ENCODE measurements at places on chromosomes 5 and 9. TPM values are rescaled to one million over a fixed set of nuclear protein-coding genes. Genes with fewer than 3 reads are reported as not detected.

- no peak for DNase-seq
Measured at GRCh38 chr9:93952784-93953495, 2.2 kb downstream of the BARX1 start.

GRCh38 chr9:118009614-118010013, 305.4 kb downstream of the TLR4 start:
- DNase-seq = no peak

DNA sequence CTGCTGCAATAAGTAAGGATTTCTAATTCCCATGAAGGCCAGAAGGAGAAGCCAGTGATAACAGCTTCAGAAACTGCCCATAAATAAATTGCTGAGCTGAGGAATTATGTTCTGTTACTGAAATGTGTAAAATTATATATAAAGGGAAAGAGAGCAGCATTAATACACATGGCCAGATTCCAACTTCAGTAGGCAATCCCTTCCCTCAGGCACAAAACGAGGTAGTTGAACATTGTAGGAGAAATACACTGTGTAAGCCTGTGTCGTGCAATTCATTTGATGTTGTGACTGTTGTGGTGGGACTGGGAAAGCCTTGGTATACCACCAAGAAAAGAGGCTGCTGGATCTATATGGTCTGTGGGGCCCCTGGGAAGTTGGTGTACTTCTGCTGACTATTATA, 192.9 kb downstream of the WDR70 start:
- no peak for DNase-seq

- no peak for DNase-seq
Measured at GRCh38 chr5:21810737-21811316, 1042.3 kb downstream of the CDH12 start.

GRCh38 chr5:5398071-5398470, 24.4 kb upstream of the ICE1 start:
- DNase-seq = no peak

GRCh38 chr5:62475072-62475471, 62.5 kb downstream of the IPO11 start:
- DNase-seq = no peak

- DNase-seq = peak; percentile 28
Measured at GRCh38 chr5:134491841-134492442, 33.5 kb upstream of the JADE2 start.

DNA sequence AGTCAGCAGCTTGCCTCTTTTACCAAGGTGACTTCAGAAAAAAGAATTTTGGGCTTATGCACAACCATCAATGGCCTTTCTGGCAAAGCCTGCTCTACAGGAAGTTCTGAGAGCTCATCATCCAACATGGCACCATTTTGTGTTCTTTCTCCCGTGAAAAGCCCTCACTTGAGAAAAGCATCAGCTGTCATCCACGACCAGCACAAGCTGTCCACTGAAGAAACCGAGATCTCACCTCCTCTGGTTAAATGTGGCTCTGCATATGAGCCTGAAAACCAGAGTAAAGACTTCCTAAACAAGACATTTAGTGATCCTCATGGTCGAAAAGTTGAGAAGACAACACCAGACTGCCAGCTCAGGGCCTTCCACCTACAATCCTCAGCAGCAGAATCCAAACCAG, 111.2 kb downstream of the SNCAIP start:
- DNase-seq = no peak

DNA sequence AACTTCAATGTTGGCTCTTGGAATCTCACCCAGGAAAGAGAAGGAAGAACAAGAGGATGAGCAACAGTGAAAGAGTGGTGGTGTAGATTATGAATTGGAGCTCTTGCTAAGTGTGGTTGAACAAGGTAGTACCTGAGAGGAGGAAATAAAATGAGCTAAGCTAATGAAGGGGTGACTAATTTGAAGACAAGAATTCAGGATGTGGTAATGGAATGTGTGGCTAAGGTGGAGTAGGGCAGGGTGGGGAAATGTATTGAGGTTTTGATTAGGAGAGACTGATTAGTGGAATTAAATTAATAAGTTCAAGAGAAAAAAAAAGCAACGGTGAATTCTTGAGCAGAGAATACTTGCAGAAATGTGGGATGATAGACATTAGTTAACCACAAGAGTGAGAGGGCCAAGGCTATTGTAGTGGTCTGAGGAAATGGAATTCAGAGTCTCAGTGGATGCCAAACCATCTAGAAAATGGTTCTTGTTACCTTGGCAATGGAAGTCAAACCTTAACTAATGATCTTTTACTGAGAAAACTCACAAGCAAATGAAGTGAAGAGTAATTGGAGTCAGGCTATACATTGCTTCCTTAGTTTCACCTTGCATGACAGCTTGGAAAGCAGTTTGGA, 648.3 kb upstream of the ZNF608 start:
- DNase-seq = no peak

GRCh38 chr5:54930736-54931135, 54.7 kb downstream of the ESM1 start:
- no peak for DNase-seq

DNA sequence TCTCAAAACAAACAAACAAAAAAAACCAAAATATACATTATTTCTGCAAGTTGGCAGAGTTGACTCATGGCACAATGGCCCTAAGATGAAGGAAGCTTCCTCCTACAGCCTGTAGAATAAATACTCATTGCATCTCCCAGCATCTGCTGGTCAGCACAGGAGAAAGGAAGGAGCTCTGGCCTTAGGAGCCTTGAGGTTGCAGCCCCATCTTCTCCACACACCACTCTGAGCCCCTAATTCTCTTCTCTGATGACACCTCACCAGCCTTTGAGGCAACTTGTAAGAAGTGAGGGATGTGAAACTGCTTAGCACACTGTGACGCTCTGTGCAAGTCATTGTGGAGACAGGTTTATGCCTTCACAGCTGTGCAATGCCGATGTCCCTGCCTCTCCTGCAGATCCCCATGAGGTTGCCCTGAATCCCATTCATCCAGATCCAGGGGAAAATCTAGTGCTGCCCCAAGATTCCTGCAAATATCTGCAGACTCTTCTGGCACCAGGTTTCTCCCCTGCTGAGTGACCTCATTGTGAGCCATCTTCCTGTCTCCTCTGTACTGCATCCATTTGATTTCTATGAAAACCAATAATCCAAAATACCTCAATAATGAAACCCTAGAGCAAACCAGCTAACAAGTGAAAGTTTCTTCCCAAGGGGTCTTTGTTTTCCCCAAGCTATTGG, 65.3 kb upstream of the TGFBR1 start:
- no peak for DNase-seq

DNA sequence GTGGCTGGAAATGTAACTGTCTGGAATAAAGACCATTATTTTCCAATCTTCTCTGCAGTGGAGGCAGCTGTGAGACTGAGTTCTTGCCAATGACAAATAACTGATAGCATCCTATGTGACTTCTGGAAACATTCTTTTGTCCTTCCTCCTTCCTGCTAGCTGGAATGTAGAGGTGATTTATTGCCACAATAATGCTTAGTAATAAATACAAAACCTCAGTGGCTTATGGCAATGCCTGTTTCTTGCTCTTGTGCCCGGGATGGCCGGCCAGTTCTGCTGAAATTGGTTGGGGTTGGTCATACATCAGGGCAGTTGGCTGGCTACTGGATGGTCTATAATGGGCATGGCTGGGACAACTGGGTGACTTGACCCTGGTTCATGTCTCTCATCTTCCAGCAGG, 12.2 kb upstream of the TEX48 start:
- DNase-seq = no peak

DNA sequence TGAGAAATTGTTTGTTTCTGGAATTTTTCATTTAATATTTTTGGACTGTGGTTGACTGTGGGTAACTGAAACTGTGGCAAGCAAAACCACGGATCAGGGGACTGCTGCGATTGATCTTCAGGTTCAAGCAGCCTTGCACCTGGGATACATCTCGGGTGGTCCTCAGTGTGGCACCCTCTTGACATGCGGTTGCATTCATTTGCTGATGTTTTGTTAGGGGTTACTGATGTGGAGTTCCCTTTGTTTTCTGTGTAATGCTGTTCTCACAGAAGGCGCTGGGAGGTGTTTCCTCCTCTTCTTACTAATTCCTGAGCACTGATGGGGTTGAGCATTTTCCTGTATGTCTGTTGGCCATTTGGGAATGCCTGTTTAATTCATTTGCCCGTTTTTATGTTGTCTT, 60.4 kb downstream of the EHMT1 start:
- DNase-seq = no peak

GRCh38 chr5:152556784-152557183, 151.7 kb upstream of the NMUR2 start:
- no peak for DNase-seq

DNA sequence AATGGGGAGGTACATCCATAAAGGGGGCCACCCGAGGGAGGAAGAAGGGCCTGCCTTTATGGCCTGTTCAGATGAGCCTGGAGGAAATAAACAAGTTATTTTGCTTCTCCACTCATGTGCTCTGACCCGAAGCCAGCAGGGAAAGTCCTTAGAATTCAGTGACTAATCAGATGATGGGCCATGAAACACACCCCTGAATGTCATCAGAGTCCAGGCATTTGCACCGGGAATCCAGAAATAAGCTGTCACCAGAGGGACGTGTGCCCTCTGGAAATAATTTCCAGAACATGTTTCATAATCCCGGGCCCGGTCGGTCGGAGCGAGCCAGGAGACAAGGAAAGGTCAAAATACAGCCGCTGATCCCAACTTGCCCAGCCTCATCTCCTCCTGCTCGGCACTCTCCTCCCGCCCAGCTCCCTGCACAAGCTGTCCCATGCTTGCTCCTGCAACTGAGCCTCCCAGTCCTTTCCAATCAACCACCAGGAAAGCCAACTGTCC, 73.6 kb upstream of the ZNF622 start:
- DNase-seq = peak; percentile 78

GRCh38 chr9:107487521-107488374, 1.8 kb downstream of the KLF4 start:
- peak; percentile 74 for DNase-seq

DNA sequence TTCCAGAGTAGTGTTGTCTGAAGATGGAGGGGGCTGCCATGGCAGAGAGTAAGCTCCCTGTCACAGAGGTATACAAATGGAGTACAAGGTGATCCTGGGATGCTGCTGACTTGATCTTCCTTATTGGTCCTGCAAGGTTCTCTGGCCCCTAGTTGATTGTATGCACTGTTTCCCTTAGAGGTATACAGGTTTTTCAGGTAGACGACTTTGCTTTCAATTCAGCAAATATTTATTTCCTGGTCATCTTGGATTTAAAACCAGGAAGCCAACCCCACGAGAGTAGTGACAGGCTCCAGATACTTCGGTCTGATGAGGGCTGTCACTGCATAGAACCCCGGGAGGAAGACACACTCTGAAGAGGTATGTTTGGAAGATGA, 16.5 kb upstream of the TRIM14 start:
- no peak for DNase-seq

GRCh38 chr9:121839726-121840500, 188.5 kb downstream of the DAB2IP start:
- no peak for DNase-seq

DNA sequence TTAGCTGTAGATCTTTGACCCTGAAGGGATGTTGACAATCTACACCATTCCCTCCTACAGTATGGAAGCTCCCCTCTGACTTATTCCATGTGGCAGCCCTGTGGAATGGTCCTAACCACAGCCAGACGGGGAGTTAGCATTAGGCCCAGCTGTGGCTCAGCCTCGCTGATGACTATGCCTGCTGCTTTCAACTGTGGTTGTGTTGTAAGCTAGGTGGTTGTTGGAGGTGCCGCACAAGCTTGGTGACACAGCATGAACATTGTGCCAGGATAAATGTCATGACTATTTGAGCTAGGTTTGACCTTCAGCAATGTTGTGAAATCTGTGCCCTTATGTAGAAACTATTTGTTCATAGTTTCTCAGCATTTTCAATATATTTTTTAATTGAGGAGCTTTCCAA, 40.6 kb downstream of the SGCD start:
- DNase-seq = peak; percentile 78

GRCh38 chr5:111386832-111387162, 125.5 kb downstream of the STARD4 start:
- no peak for DNase-seq

- DNase-seq = no peak
Measured at GRCh38 chr9:4177970-4178758, 121.7 kb downstream of the GLIS3 start.

DNA sequence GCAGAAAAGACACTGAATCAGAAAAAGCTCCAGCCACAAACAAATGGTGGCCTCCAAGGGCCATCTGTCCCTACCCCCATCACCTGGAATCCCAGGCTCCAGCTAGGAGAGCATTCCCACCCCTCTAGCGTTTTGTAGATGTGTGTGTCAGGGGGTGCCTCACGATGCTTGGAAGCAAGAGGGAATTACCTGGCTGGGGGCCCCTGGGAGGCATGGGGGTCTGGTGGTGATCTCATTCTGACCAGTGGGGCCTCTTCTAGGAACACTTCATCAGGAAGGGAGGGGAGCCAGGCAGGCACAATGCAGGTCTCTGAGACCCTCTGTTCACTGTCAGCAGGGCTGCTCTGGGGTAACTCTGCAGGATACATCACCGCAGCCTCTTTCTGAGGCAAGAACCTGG, 6.0 kb downstream of the SHROOM1 start:
- DNase-seq = no peak

DNA sequence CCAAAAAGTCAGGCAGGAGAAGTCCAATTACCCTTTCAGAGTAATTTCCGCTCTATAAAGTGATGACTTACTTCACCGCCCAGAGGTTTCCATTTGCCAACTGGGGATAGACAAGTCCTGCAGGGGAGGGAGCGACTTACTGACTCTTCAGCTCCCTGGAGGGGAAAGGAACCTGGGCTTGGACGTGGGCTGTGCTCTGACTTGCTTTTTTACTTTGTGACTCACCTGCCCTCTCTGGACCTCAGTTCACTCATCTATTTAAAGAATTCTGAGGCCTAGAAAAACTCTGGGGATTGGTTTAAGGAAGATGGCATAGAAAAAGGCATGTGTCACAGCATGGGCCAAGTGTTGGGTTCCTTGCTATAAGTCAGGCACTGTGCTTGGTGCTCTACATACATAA, 180.4 kb upstream of the TRIM32 start:
- no peak for DNase-seq

DNA sequence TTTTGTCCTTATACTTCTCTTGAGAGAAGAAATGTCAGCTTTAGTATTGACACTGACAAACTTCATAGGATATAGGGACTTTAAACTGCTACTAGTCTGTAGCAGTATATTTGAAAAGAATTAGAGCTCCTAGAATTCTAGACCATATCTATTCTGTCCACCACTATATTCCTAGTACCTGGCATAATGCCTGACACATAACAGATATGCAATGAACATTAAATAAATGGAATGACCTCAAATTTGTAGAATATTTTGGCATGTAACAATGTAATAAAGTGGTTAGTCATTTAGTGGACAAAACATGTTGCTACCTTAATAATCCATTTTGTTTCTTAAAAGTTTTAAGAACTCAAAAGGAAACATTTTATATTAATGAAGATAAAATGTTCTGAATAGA, 57.5 kb downstream of the HOMER1 start:
- DNase-seq = no peak

DNA sequence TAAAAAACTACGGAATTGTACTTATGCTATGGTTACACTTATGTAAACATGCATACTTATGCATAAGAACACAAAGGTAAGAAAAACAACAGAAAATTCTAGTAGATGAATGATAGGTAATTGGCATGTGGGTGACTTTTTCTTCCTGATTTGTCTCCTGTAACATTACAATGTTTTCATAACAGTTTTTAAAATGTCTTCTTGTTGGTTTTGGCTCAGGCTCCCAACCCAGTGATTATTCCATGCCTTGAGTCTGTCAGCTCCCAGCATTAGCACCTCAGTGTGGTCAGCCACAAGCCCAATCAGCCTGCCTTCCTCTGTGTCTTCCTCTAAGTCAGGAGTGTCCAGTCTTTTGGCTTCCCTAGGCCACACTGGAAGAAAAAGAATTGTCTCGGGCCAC, 7.9 kb upstream of the FOXE1 start:
- DNase-seq = no peak

GRCh38 chr9:27586304-27586703, 13.0 kb upstream of the C9orf72 start:
- no peak for DNase-seq

Gene PCDHB15
- 0.83 TPM for total RNA-seq

Gene TEX48
- not detected for total RNA-seq

Gene TAL2
- total RNA-seq = 0.56 TPM

All from right lobe of liver (tissue), 6 donors.